ENCODE measurements at places on chromosomes 13 and 19.

DNA sequence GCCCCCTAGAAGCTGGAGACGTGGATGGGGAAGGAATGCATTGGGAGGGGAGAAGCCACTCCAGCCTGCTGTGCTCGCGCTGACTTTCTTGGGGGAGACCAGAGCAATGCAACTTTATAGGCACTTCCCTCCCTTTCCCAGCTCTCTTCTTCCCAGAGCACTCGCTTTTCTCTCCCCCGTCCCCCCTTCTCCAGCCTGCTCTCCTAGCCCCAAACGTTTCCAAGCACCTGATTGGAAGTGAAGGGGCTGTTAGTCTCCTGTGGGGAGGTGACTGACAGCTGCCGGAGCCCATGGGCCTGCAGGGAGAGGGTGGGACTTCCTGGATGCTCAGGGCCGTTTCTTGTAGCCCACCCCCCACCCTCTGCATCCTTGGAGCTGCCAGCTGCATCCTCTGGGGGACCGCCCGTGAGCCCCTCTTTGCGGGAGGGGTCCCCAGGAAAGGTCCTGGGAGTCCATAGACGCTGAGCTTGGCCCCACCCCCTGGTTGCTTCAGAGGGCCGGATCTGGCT is 2.5 kb downstream of the HDGFL2 start:
- DNase-seq = peak; percentile 73

DNA sequence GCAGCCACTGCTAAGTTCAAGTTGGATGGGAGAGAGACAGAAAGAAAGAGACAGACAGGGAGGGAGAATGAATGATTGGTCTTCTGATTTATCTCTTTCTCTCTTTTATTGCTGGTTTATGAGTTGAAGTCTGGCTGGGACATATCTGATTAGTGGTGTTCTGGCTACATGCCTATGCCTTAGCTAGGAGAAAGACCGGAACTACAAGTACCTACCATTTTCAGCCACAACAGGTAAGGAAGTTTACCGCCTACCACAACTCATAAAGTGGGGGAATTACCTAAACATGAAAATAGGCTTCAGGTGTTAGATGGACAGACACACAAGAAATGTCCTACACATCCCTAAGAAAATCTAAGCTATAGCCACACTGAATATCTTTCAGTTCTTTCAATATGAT is 36.6 kb upstream of the GPC6 start:
- DNase-seq = no peak

- DNase-seq = peak; percentile 90
Observed at GRCh38 chr19:45526143-45526542, 18.9 kb downstream of the VASP start.

DNA sequence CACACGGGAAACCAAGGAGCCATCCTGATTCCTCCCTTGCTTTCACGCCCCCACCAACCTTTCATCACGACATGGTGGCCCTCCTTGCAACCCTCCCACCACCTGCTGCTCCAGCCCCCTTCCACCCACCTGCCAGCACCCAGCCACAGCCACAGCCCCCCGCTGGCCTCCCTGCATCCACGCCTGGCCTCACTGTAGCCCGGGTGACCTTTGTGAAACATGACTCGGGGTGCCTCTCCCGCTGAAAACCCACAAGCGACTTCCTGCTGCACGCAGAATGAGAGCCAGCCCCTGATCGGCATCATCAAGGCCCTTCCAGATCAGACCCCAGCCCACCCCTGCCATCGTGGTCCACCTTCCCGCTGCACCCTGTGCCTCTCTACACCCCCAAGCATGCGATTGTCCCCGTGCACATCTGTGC is 14.9 kb downstream of the POP4 start:
- DNase-seq = no peak

All from NCI-H526 (cell line).